ENCODE measurements at places on chromosomes 12 and 14.

DNA sequence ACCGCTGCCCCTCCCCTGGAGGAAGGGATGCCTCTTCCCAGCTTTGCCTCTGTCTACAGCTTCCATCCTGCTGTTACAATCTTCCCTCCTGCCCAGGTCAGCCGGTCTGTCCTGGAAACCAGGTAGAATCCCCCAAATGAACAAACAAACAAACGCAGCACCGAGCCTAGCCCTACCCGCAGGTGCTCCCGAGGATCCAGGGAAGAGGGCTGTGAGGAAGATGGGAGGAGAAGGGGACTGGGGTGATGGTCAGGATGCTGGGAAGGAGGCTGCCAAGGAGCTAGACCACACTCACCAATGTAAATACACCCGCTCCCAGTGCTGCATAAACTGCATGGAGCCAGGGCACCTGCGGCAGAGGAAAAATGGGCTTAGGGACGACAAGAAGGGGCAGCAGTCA lies 16.6 kb downstream of the FAIM2 start:
- no peak for DNase-seq

DNA sequence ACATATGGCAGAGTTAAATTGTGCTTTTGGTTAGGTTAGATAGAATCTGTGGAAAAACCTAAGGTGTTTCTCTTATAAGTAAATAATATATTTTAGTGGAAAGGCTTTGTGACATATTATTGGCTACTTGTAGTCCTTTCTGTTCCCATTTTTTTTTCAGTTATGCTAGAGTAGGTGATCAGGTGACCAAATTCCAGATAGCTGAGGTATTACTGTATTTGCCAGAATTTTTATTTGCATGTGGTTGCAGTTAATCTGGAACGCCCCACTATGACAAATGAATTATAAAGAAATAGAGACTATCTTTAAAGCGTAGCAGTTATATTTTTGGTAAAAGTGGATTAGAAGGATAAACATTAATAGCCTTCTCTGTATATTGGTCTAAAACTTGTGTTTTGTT lies 52.0 kb downstream of the ARHGAP5 start:
- no peak for DNase-seq

DNA sequence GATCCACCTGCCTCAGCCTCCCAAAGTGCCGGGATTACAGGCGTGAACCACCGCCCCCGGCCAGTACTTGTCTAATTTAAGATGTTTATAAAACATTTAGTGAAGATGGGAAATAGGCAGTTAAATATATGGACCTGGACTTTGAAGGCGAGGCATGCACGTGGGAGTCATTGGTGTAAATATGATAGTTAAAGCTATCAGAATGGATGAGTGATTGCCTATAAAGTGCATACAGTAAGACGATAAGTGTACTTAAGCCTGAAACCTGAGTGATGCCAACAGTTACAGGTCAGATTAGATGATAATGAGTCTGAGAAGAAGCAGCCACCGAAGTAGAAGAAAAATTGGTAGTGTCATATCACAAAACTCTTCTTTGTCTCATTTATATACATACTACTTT lies 11.5 kb downstream of the RAD51B start:
- no peak for DNase-seq

- DNase-seq, result no peak
These were observed 194.6 kb downstream of the PAX9 start for GRCh38 chr14:36856095-36856878.

GRCh38 chr14:67166450-67166853 lies 22.8 kb upstream of the GARIN2 start:
- DNase-seq, result no peak

DNA sequence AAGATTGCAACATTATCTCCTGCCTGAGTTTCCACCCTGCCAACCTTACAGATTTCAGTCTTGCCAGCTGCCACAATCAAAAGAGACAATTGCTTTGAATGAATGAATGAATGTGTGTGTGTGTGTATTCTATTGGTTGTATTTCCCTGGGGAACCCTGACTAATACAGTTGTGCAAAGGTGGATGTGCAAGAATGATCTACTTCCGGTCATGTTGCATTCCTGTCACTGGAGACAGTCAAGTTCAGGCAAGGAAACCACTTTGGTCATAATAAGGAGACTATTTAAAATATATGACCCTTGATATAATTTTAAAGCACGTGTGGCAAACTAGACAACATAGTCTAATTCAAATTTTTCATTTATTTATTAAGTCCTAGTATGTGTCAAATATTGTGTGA lies 13.1 kb downstream of the RERG start:
- DNase-seq, result no peak

DNA sequence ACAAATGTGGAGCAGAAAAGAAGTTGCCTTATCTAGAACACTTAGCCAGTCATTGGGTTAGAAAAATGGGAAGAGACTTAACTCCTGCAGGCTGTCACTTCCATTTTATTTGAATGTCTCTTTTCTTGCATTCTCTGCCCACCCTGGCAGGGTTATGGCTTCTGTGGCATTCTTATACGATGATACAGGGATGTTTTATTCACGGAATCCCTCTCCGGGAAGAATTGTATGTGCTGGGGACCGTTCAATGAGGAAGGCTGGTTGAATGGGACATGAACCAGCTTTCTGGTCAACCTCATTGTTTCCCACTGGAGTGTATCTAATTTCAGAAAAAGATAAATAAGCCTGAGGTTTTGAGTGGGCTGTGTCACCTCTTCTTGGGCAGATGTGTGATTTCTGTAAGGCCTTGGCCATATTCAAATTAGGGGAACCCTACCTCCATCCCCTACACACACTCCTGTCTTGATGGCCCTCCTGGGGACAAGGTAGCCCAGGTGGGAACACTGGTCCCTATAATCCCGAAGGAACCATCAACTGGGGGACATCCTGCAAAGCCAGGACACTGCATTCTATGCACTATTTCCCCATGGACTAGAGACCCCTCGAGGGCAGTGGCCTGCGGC lies 174.8 kb upstream of the GSC start:
- DNase-seq, result no peak

DNA sequence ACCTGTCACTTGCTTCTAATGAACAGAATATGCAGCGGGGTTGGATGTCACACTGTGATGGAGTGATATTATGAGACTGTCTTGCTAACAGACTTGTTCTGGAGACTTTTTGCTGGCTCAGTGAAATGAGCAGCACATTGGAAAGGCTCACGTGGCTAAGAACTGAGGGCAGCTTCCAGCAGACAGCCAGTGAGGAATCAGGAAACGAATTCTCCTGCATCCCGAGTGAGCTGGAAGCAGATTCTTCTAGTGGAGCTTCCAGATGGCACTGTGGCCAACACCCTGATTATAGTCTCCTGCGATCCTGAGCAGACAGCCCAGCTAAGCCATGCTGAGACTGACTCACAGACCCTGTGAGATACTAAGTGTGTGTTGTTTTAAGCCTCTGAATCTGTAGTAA lies 16.1 kb upstream of the TSPAN9 start:
- DNase-seq, result no peak

- DNase-seq, result no peak
These were observed 778 bp downstream of the DNM1L start for GRCh38 chr12:32679920-32680237.

GRCh38 chr12:59486827-59487226 lies 109.0 kb upstream of the SLC16A7 start:
- no peak for DNase-seq

DNA sequence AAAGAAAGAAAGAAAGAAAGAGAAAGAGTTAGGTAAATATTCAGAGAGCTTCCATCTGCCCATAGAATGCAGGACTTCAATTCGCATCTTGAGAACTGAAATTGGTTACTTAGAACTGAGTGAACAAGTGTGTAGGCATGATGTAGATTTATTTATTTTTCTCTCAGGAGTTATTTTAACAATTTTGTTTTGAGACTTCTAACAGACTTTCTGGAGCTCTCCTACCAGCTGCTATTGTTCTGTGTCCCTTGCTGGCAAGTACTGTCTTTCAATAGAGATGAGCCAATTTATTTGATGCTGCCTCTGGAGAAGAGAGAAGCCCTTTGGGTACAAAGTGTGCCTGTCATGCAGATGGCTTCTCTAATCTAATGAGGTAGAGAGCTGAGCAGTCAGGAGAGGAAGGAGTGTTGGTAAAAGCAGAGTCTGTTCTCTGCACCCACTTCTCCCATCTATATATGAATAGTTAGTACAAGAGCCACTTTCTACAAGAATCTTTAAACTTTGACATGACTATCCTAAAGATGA lies 67.0 kb downstream of the SYT1 start:
- DNase-seq, result no peak

DNA sequence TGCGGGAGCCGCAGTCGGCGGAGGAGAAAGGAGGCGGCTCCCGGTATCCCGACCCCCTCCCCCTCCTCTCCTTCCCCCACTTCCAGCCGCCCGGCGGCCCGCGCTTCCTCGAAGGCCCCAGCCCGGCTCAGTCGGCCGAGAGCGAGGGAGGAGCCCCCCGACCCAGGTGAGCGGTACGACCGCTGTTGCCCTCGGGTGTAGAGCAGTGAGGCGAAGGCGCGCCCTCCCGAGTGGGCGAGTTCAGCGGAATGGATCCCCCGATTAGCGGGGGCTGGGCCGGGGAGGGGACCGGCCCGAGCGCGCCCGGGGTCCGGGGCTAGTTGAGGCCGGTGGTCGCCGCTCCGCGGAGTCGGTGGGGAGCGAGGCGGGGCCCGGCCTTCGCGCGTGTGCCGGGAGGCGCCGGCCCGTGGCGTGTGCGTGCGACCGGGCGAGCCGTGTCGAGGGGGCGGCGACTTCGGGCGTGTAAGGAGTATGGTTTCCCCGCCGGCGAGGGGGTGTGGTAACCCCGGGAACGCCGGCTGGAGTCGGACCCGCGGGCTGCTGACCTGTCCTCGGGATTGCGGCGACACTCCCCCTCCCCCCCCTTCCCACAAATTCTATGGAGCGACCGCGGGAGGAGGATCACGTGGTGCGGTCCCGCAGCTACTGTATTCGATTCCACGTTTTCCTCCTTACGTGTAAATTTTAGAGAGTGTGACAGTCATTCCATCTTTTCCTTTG lies 501 bp downstream of the RIMKLB start:
- DNase-seq, result no peak

- DNase-seq, result no peak
These were observed 8.3 kb upstream of the PLEK2 start for GRCh38 chr14:67420102-67420739.

- DNase-seq, result no peak
These were observed 14.9 kb upstream of the SNAPC1 start for GRCh38 chr14:61747342-61747741.

DNA sequence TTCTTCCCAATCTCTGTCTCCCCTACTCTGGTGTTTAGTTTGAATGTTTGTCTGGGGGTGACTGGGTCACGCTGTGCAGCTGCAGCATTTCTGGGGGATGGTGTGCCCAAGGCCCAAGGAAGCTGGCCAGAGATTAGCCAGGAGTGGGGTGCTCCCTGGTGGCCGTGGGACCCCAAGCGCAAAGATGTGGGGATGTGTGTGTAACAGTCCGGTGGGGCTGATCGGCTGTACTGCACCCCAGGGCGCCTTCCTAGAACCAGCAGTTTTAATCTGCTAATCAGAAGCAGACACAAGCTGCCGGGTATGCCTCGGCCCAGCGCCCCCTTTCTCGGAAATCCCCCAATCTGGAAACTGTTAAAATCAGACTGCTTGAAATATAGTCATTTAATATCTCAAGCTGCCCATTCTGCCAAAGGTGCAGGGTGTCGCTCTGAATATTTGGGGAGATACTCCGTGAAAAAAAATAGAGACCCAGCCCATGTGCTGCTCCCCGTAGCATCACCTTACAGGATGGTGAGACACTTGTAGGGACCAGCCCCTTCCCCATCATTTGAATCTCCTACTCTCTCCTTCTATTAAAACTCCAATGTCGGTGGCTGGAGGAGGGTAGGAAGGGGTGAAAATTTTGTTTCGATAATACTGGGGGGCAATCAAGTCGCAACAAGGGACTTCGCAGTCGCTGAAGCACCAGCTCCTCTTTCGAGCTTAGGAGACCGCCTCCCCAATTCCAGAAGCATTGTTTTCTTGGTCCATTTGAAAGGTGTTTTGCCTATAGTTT lies 4.3 kb downstream of the HOXC9 start:
- no peak for DNase-seq

- no peak for DNase-seq
These were observed 22.1 kb upstream of the NID2 start for GRCh38 chr14:52090936-52091335.

DNA sequence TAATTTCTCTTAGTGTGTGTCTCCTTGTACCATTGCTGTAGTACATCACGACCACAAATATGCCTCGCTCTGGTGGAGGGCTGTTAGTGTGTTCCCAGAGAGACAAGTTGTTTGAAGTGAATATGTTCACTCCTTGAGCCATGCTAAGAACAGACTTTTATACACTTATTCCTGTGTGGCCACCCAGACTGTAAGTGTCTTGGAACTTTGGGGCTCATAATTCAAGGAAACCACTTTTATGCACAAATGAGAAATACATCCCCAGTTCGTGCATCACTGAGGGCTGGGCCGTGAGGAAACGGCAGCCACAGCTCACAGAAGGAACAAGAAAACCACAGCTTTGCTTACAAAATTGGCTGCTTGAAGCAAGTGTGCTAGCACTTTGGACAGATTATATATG lies 362.2 kb upstream of the DDHD1 start:
- DNase-seq, result no peak

DNA sequence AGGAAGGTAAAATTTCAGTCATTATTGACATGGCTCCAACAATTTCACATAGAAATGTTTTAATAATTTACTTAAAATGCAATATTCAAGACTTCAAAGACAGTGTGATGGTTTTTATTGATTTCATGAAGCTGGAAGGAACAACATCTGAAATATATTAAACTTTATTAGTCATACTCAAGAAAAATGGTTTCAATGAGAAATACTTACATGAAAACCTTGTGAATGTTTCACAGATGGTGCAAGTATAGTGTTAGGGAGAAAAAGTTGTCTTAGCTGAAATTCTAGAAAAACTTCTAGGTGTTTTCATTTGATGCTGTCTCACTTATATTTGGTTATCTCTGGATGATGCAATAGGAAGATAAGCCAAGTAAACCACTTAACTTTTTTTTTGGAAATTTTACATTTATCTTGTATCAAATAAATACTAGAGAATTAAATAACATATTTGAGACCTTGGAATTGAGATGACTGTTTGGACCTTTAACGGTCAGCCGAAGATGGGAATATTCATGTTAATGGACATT lies 65.5 kb downstream of the PELI2 start:
- no peak for DNase-seq

- DNase-seq, result no peak
These were observed 10.6 kb upstream of the NINJ2 start for GRCh38 chr12:673849-674248.

All from SIG-M5 (cell line).